Pericardium fibroblast (primary cell): ENCODE measurements at places on chromosomes 11 and 22. TPM values are rescaled to one million over a fixed set of nuclear protein-coding genes. Genes with fewer than 3 reads are reported as not detected.

Gene BDNF
- total RNA-seq: 0.34 and 4.1 TPM in 2 replicates

Gene TMA7B
- not detected in 2 replicates for total RNA-seq

Gene MYOD1
- total RNA-seq: 0.51 TPM in 1 of 2 replicates, not detected in the other

Gene PGR
- 1.9 TPM in 1 of 2 replicates, not detected in the other for total RNA-seq

Gene OR2AT4
- not detected in 2 replicates for total RNA-seq

Gene MIOX
- total RNA-seq: 0.43 TPM in 1 of 2 replicates, not detected in the other

Gene B4GALNT4
- 3.0 and 28.3 TPM in 2 replicates for total RNA-seq

Gene PDXP
- total RNA-seq: 12.9 and 17.4 TPM in 2 replicates

Gene UCP2
- 0.70 and 3.8 TPM in 2 replicates for total RNA-seq

Gene BEST1
- 1.5 and 3.7 TPM in 2 replicates for total RNA-seq

Gene OR8G5
- not detected in 2 replicates for total RNA-seq

Gene AQP11
- 0.47 and 1.8 TPM in 2 replicates for total RNA-seq

Gene GGTLC3
- not detected in 2 replicates for total RNA-seq

Gene NAV2
- total RNA-seq: 10.7 and 10.9 TPM in 2 replicates

Gene SCGB1D2
- total RNA-seq: not detected in 2 replicates

Gene C11orf16
- total RNA-seq: not detected in 2 replicates

Gene OTOG
- total RNA-seq: not detected in 2 replicates

Gene C11orf86
- not detected in 2 replicates for total RNA-seq

Gene NXPE4
- not detected in 2 replicates for total RNA-seq

Gene ANO9
- total RNA-seq: not detected in 2 replicates

Gene GLYATL1
- under 0.01 TPM in 1 of 2 replicates, not detected in the other for total RNA-seq

Gene MUS81
- total RNA-seq: 25.0 and 48.3 TPM in 2 replicates

Gene GLYAT
- not detected in 2 replicates for total RNA-seq

Gene SLC22A25
- total RNA-seq: not detected in 2 replicates

Gene USP35
- total RNA-seq: 7.1 and 8.5 TPM in 2 replicates

Gene NFRKB
- total RNA-seq: 15.3 and 16.0 TPM in 2 replicates

Gene PLAAT2
- total RNA-seq: not detected in 2 replicates

Gene OR52I1
- not detected in 2 replicates for total RNA-seq

Gene PKDREJ
- total RNA-seq: under 0.01 TPM in 1 of 2 replicates, not detected in the other

Gene MMP10
- 0.12 and 1.7 TPM in 2 replicates for total RNA-seq

Gene SCN4B
- not detected in 2 replicates for total RNA-seq

Gene WNT11
- total RNA-seq: 0.51 and 6.0 TPM in 2 replicates

Gene PRODH
- 0.93 and 13.6 TPM in 2 replicates for total RNA-seq

Gene OR52I2
- total RNA-seq: not detected in 2 replicates

Gene OLFML1
- total RNA-seq: 7.6 and 22.5 TPM in 2 replicates

Gene TCIRG1
- total RNA-seq: 94.1 and 109 TPM in 2 replicates

Gene LMO2
- total RNA-seq: 0.51 and 2.6 TPM in 2 replicates

Gene OR52E8
- not detected in 2 replicates for total RNA-seq

Gene STK33
- 0.43 and 1.4 TPM in 2 replicates for total RNA-seq

Gene ADM2
- total RNA-seq: 14.5 and 35.9 TPM in 2 replicates

Gene BLID
- total RNA-seq: 0.93 TPM in 1 of 2 replicates, not detected in the other

Gene BRD1
- total RNA-seq: 16.7 and 27.4 TPM in 2 replicates

Gene MED15
- total RNA-seq: 26.3 and 40.6 TPM in 2 replicates

Gene OR8G1
- not detected in 2 replicates for total RNA-seq

Gene GCAT
- 32.4 and 40.8 TPM in 2 replicates for total RNA-seq

Gene FAM227A
- 0.09 and 1.8 TPM in 2 replicates for total RNA-seq

Gene FAM83F
- 0.12 TPM in 1 of 2 replicates, not detected in the other for total RNA-seq

Gene GAB2
- 16.0 and 21.1 TPM in 2 replicates for total RNA-seq
